ENCODE measurements at places on chromosomes 13 and 19. TPM values are rescaled to one million over a fixed set of nuclear protein-coding genes. Genes with fewer than 3 reads are reported as not detected.
A peak's percentile ranks its signal among the peaks of the same experiment; 100 is the strongest.

The GZMM gene
- total RNA-seq, result 0.34 TPM

DNA sequence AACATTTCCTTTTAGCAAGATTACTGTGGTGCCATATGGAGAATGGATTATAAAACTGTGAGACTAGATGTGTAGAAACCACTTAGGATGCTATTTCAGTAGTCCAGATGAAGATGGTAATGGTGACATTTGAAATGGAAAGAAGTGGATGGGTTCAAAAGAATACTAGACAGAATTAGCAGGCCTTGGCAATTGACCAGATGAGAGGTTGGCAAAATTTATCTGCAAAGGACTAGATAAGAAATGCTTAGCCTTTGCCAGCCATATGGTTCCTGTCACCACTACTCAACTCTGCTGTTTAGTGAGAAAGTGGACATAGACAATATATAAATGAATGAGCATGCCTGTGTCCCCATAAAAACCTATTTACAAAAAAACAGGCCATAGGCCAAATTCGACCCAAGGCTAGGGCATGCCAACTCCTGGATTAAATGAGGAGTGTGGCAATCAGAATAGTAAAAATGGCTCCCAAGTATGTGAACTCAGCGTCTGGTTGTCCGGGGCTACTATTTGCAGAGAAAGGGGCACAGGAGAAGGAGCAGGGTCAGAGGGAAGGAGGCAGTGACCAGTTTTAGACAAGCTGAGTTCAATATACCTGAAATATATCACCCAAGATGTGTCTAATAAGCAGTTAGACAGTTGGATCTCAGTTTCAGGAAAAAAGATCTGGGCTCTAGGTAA lies 98.4 kb downstream of the ENOX1 start:
- DNase-seq, result no peak

DNA sequence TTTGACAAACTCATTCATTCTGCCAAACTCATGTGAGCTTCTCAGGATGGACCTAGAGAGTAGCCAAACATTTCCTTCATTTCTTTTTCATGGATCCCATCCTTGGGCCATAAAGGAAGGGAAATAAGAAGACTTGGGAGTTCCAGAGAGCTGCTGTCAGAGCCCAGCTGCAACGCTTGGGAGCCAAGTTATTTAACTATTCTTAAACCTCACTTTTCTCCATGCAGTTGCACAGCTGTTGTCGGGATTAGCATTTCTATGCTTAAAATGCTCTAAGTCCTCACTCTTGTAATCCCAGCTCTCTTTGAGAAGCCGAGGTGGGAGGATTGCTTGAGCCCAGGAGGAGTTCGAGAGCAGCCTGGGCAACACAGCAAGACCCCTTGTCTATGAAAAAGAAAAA lies 11.7 kb upstream of the CASP14 start:
- no peak for DNase-seq

- no peak for DNase-seq
Observed at GRCh38 chr13:106601489-106601888, 33.6 kb upstream of the ARGLU1 start.

- no peak for DNase-seq
Observed at GRCh38 chr13:48304143-48304876, 759 bp downstream of the RB1 start.

DNA sequence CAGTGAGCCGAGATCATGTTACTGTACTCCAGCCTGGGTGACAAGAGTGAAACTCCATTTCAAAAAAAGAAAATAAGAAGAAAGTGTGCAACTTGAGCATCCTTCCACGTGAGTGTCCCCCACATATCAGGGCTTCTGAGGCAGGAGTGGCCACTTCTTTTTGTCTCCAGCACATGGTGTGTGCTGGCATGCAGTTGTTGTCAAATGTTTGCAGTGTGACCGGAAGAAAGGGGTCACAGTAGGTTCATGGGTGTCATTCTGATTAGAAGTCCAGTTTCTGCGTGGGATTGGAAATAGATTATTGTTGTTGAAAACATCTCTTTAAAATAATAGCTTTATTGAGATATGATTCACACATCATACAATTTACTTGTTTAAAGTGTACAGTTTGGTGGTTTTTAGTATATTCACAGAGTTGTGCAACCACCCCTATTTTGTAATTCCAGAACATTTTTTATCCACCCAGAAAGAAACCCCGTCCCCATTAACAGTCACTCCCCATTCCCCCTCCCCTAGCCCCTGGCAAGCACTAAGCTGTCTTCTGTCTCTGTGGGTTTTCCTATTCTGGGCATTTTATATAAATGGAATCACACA lies 2.2 kb downstream of the CRTC1 start:
- no peak for DNase-seq

- DNase-seq, result no peak
Observed at GRCh38 chr13:111177081-111177711, 62.1 kb downstream of the ARHGEF7 start.

The SYT3 gene
- total RNA-seq, result not detected

DNA sequence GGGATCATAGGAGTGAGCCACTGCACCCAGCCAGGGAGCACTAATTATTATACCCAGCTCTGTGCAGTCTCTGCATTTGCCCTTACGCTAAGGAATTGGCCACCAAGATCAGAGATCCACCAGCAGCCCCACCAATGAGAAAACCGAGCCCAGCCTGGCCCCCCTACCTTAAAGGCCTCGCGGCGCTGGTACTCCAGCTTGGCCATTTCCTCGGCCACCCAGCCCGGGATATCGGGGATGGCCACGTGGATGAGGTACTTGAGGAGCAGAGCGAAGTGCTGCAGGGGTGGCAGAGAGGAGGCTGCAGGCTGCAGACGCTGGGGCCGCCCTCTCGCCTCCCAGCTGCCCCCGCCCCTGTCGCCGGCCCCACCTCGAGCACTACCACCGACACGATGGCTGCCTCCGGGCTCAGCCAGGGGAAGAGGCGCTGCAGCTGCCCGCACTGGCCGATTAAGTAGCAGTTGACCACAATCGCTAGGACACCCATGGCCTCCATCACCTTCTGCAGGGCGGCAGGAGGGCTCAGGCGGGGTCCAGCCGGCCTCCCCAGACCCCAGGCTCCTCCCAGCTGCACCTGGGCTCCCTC lies 7.5 kb downstream of the ANO8 start:
- DNase-seq, result no peak

The SOX21 gene
- 11.4 TPM for total RNA-seq

The TMIGD2 gene
- total RNA-seq, result not detected

DNA sequence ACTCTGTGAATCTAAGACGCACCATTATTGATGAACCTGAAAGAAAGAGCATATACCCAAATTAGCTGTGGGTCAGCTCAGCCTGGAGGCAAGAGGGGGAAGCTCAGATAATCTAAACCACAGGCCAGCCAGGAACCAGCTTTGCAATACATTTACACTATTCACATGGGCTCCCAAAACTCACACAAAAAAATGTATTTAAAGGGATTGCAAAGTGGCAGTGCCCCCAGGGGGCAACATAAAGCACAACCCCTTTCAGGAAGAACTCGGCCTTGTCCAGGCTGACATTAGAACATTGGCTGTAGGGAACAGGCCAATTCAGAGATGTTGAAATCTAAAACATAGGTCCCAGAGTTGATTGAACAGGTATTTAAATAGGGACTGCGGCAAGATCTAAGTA lies 3.2 kb upstream of the PROZ start:
- peak; percentile 40 for DNase-seq

DNA sequence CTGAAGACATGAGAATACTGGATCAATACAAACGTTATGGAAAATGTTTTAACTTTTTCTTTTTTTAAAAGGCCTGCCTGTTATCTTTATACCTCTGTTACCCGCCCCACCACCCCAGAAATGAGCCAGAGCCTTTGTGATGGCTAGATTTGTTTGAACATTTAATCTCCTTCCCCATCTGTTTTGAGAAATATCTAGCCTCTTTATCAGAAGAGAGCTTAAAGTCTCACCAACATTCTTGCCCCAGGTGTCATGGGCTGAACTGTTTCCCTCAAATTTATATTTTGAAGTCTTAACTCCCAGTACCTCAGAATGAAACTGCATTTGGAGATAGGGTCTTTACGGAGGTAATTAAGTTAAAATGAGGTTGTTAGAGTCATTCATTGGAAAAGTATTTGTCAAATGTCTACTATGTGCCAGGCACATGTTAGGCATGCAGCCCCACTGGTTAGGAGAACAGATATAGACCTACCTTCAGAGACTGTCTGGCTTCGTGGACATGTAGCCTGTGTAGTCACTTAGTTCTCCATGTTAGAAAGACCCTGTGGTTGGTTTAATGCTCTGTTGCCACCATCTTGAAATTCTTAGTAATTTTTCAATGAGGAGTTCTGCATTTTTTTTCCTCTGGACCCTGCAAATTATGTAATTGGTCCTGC lies 6.3 kb upstream of the RB1 start:
- DNase-seq, result no peak

The AKAP8L gene
- 166 TPM for total RNA-seq

DNA sequence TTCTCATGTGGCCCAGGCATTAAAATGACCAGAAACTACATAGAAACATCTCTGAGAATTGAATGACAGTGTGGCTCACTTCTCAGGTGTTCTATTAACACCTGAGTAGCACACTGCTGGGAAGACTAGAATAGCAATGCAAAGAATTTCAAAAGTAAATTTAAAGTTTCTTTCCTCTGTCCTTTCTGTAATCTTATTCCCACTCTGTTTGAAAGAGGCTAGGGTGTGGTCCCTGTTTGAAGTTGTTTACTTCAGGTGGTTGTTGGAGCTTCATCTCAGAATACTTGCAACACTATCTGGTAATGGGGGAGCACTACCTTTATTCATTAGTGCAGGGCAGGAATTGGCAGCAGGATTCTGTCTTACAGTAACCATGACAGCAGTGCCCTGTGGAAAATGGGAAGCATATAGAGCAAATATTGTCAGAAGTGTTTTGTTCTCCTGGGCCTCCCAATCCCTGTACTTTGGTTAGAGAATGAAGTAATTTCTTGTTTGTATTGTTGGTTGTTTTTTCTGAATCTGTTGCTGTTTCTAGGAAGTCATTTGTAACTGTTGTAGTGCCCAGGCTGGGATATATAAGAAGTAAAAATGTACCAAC lies 1210.2 kb upstream of the ATXN8OS start:
- no peak for DNase-seq

DNA sequence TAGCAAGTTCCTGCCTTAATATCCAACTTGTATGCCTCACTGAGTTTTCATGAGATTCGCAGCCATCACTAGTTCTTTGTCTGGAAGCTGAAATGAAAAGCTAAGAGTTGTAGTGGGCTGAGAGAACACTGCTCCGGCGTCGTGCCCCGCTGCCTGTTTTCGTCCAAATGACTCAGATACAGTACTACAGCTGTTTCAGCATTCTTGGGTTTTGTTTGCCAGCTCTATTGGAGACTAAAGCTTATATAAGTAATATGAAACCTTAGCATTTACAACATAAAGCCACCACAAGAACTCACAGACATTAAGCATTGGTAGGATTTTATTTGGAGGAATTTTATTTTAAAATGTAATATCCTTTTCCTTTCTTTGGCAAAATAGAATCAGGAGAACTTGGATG lies 299.7 kb downstream of the DLEU7 start:
- no peak for DNase-seq

The CLC gene
- total RNA-seq, result not detected

DNA sequence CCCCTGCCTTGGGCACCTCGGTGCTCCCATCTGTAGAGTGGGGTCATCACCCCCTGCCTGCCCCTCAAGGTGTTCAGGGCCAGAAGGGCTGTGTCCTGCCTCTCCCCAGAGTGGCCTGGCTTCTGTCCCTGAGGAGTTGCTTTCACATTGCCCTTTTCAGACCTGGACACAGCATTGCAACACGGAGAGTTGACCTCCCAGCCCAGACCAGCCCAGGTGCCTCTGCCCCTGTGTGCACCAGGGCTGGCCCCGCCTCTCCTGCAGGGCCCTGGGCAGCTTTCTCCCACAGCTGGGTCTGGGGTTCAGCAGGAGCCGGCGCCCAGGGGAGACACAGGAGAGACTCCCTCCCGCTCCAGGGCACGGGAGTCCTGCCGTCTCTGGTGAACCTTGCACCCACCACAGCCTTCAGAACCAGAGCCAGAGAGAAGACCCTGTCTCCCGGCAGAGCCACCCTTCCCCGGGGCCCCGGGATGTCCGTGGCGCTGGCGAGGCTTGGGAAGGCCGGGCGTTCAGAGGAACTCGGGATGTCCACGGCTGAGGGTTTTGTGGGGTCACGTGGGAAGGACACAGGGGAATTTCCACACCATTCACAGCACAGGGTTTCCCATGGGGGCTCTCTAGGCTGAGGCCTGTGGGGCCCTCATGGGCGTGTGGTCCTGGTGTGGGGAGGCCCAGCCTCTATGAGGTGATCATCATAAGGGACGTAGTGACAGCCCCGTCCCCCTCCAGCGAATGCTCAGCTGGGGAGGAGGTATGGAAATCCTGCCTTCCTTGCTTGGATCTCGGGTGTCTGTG lies 23.2 kb downstream of the C13orf46 start:
- no peak for DNase-seq

DNA sequence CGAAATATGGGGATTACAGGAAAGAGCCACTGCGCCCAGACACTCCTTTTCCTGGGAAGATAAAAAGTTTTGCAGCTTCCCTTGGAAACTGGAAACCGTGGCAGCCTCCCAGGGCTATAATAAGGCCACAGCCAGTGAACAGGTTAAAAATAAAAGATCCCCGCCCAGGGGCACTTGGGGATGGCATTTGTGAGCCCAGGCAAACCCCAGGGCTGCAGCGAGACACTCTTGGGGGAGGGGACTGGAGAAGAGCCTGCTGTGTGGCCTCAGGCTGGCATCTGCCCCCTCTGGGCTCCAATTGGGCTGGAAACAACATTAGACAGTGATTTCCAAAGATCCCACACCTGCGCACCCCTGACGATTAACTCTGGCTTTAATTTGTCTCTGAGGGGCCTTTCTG lies 11.2 kb downstream of the FEM1A start:
- DNase-seq, result no peak

DNA sequence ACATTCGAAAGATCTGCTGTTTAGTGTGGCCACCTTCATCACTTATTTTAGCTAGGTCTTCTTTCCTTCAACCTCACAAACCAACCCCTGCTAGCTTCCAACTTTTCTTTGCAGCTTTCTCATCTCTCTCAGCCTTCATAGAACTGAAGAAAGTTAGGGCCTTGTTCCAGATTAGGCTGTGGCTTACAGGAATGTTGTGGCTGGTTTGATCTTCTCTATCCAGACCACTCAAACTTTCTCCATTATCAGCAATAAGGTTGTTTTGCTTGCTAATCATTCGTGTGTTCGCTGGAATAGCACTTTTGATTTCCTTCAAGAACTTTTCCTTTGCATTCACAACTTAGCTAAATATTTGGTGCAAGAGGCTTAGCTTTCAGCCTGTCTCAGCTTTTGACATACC lies 44.7 kb downstream of the CARS2 start:
- DNase-seq, result no peak
